ENCODE measurements at places on chromosomes 5 and 9.

- DNase-seq = no peak
These were observed 398.3 kb downstream of the TLE4 start for GRCh38 chr9:79970146-79970425.

- no peak for DNase-seq
These were observed 185.8 kb downstream of the CD180 start for GRCh38 chr5:67010684-67011409.

GRCh38 chr9:135707252-135708138, 5.5 kb downstream of the KCNT1 start:
- DNase-seq = no peak

DNA sequence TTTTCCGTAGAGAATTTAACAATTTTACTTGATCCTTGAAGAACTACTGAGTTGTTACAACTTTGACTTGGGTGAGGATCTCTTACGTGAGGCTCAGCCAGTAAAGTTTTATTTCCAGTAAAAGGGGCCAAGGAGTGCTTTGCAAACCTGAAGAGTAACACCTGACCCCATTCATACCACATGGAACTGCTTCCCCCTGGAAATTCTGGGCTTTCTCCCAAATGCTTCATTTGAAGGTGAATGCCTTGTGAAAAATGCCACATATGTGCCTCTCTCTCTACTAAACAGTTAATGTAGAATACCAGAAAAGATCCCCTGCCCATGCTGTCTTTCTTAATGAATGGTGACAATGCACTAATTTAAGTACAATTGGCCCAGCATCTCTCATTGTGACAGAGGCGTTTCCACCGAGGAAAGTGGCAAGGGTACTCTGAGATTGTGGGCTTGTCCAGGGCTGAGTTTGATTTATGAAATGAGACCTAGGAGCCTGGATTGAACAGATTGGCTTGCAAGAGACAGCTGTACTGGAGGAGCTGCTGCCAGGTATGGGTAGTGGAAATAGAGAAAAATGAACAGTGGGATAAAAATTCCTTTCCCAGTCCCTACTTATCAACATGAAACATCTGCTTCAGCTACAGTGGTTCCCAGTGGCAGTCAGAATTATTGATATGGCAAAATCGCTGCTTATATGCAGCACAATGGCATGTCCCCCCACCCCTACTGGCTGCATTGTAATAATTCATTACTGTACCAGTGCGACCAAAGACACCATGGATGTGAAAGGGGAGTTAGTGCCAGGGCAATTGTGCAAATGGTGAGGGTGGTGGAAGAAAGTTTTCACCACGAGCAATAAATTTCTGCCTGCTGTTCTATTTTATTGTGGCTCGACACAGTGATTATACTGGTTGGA, 843.7 kb upstream of the WWC1 start:
- no peak for DNase-seq

DNA sequence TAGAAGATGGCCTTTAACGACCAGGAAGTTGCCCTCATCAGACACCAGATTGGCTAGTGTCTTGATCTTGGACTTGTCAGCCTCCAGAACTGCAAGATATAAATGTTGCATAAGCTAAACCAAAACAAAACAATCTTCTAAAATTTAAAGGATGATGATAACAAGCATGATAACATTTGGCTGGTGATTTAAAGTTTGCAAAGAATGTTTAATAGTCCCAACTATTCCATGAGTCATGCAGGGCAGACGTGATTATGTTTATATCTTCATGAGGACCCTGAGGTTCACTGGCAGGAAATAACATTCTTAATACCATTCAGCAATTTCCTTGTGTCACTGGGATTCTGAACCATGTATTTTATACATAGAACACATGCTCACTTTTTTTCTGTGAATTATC, 319.8 kb downstream of the HCN1 start:
- no peak for DNase-seq

DNA sequence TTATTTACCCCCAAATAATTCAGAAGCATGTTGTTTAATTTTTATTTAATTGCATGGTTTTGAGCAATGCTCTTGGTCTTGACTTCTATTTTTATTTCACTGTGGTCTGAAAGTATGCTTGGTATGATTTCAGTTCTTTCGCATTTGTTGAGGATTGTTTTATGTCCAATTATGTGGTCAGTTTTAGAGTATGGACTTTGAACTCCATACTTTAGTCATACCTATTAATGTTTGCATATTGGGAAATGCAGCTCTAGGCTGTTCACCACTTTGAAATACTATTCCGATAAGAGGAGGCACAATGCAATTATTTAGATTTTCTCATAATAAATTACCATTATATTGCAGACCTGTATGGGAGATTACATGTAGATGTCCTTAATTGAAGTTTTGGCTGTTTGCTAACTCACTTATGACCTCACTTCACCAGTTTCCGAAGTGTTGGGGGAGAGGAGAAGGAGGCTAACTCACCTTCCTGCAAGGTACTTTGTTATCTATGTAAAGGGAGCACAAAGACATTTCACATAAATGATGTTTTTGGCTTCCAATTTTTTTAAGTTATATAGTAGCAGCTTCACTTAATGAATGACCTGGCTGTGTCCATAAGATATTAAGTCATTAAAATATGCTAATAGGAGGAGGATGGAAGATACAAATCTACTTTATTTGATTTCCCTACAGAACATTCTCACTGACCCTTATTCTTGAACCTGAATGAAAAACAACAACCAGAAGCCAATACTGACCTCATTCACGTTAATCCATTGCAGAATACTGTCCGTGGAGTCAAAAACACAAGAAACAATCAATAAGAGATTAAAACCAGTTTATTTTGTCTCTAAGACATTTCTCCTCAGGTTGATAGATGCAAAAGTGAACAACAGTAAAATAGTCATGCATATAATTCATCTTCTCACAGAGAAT, 970.3 kb upstream of the ARRDC3 start:
- DNase-seq = no peak

GRCh38 chr5:148972974-148973374, 89.9 kb downstream of the SH3TC2 start:
- DNase-seq = no peak

DNA sequence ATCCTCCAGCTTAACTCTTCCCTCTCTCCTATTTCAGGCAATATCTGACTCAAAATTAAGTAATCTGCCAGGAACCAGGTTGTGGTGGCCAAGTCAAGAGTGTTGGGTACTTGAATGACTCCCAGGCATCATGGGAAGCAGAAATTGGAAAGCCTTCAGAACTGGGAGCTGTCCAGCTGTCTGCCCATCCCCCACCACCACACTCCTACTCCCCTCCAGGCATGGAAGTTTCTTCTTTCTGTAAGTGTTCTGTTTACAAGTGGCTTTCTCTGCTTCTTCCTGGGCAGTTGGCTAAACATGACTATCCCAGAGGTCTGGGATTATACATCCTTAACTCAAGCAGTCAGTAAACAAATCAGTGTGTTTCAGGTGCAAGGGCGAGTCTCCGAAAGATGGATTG, 14.6 kb upstream of the PBX3 start:
- no peak for DNase-seq

DNA sequence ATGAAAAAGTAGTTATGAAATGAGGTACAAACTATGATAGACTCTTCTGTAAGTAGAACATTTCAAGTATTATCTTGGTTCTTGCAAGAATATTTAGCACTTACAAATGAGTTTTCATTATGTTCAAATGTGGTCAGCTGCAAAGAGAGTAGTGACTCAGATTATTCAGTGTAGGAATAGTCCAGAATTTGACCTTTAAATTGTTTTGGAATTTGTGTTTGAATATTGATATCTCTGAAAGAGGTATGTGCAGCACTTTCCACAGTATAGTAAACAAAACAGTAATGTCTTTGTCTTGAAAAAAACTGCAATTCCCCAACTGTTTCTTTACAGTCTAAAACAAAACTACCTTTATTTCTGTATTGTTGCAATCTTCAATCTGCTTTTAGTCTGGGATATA, 56.1 kb downstream of the WDR70 start:
- DNase-seq = no peak

GRCh38 chr9:71210326-71210725, 88.9 kb upstream of the TRPM3 start:
- no peak for DNase-seq

- no peak for DNase-seq
These were observed 329.2 kb downstream of the EBF1 start for GRCh38 chr5:158770506-158770905.

GRCh38 chr5:100890461-100891008, 12.5 kb downstream of the ST8SIA4 start:
- DNase-seq = no peak

Measured in stimulated activated CD4-positive, alpha-beta T cell treated with anti-CD3 and anti-CD28 coated beads, Interleukin-1b, Interleukin-23, amount 100 ng/mL, for 1 hour (primary cell).